Kidney glomerular epithelial cell (primary cell): ENCODE measurements at places on chromosomes 7 and 10.
A peak's percentile ranks its signal among the peaks of the same experiment; 100 is the strongest.

GRCh38 chr10:103967448-103968071 is 620 bp downstream of the SLK start:
- DNase-seq: peak; percentile 60

DNA sequence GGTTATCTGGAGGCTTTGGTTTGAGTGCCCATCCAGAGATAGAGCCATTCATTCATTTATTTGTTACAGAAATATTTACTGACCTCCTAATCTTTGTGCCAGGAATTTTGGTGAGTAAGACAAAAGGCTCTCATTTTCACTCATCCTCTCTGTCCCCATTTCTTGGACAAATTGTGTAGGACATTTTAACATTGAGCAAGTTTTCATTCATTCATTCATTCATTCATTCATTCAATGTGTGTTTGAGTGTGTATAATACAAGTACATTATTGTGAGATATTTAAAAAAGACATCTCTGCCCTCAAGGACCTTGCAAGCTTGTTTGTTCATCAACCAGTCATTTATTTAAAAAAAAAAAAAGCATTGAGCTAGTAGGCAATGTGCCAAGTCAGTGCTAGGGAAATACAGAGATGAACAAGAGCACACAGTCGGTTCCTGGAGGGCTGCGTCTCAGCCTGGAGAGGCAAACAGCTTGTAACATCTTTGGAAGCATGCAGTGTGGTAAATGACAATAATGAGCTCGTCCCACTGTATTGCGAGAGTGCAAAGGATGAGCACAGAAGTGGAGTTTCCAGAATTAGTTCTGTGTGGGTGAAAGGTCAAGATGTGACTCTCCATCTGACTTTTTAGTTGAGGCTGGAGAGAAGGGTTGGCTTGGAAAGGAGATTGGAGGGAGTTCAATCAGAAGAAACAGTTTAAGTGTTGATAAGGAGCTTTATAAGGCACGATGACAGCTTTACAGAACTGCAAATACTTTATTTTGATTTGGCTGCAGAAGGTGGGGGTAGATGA is 50.5 kb upstream of the HBP1 start:
- DNase-seq: peak; percentile 1

DNA sequence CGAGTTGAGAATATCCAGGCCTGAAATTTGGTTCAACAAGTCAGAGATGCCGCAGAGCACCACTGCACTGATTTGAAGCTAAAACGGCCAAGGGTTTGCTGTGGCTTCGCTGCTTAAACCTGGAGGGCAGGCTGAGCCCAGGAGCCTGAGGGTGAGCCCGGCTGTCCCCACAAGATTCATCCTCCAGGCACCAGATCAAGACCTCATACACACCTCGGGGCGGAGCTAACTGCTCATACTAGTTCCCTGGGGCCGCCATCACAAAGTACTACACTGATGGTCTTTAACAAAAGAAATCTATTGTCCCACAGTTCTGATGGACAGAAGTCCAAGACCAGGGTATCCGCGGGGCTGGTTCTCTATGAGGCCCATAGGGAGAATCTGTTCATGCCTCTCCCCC is 16.9 kb upstream of the TRIM56 start:
- no peak for DNase-seq

- DNase-seq: no peak
These were observed 205.8 kb upstream of the DKK1 start for GRCh38 chr10:52108236-52108635.

GRCh38 chr10:35390843-35391152 is 54.5 kb downstream of the CCNY start:
- no peak for DNase-seq

DNA sequence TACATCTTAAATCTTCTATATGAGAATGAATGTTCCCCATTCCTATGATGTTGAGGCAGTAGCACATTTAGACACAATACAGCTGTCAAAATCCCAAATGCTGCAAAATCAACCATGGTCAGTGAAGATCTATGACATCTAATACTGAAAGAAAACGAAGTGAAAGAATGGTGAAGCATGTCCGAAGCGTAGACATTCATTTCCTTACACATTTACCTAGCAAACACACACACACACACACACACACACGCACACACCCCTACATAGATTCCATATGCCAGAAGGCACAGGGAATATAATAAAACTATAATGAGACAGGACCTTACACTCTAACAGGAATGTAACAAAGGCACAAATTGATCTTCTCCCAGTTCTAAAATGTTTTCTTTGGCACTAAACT is 32.5 kb downstream of the CCDC6 start:
- no peak for DNase-seq

DNA sequence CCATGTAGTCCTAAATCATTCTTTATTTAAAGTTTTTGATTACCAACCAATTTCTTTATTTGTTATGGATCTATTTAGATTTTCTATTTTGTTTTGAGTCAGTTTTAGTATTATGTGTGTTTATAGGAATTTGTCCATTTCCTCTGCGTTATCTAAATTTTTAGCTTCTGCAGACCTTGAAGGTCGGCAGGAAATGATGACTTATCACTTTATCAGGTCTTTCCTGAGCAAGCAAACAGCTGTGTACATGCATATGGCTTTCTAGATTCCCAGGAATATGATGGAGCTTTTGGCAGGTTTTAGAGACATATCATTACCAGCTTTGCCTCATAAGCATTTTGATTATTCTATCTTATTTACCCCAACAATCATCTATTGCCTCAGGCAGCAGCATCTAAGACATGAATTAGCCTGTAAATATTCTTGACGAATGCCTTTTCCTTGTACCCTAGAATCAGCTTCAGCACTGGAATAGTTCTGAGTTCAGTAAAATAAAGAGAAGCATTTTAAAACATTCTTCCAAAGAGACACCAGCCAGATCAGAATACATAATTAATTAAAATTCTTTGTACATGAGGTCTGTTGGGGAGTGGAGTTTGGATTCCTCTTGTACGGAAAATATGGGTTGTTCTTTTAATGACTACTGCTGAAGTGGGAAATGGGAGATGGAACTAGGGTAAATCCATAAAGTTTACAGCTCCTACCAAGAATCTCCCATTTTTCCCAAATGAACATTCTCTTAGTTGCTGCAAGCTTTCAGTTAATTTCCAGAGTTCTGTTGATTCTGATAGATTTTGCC is 408.8 kb upstream of the SEMA3C start:
- no peak for DNase-seq

- no peak for DNase-seq
These were observed 306.0 kb upstream of the PFKP start for GRCh38 chr10:2761311-2761710.

- no peak for DNase-seq
These were observed 17.6 kb upstream of the VSIR start for GRCh38 chr10:71790749-71791440.

- peak; percentile 4 for DNase-seq
These were observed 16.6 kb downstream of the ZNF862 start for GRCh38 chr7:149854611-149855360.

GRCh38 chr7:132577206-132578049 is 1.2 kb upstream of the PLXNA4 start:
- DNase-seq: peak; percentile 20

GRCh38 chr10:11631890-11632587 is 20.6 kb upstream of the USP6NL start:
- DNase-seq: no peak

DNA sequence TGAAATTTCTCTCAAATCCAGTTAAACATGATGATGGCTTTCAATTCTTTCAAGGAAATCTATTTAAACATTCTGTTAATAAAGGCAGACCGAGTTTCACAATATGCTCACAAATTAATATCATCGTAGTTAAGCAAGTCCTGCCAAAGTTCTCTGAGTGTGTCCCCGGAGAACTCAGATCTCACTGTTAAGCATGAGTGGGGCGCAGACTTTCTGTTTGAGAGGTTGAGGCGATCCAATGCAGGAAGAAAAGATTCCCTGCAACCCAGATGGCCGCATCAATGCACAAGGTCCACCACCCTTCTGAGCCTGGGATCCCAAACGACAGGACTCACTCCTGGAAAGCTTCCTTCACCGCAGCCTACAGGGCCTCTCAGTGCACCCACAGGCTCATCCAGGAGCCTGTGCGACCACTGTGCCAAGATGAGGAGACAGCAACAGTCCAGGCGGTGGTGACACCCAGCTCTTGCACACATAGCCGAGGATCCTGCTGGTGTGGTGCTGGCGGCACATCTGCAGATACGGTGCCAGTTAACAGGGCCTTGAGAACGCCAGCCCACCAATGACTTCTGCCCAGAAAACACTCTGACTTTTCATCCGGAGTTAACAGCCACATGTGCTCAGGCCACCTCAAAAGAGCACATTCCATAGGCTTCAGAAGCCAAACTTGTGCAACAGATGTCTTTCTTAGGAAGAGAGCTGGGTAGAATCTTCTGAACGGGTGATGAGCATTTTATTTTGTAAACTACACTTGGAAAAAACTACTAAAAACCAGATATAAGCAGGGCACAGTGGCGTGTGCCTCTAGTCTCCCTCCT is 102.1 kb downstream of the ZRANB1 start:
- no peak for DNase-seq

- no peak for DNase-seq
These were observed 32.1 kb downstream of the HIPK2 start for GRCh38 chr7:139745678-139746143.

- no peak for DNase-seq
These were observed 129.3 kb downstream of the FAM107B start for GRCh38 chr10:14645239-14645960.

DNA sequence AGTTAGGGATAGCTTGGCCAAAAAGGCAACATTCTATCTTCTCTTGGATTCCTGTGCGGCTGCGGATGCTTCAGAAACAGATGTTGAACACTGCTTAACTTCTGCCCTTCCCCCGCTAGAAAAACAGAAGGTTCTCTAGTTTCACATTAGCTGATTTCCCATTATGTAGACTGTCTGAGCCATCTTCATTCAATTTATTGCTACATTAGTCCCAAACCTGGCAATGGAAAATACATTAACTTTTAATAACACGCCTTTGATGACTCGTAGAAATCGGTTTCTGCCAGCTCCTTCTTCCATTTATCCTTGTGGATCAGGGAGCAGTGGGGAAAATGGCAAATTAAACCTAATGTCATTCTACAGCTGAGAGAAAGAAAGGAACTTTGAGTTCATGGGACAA is 119.9 kb downstream of the SLC16A9 start:
- no peak for DNase-seq

- no peak for DNase-seq
These were observed 172.6 kb upstream of the CACNA2D1 start for GRCh38 chr7:82616059-82616728.

- DNase-seq: peak; percentile 34
These were observed 593.4 kb upstream of the GHITM start for GRCh38 chr10:83545901-83546391.

DNA sequence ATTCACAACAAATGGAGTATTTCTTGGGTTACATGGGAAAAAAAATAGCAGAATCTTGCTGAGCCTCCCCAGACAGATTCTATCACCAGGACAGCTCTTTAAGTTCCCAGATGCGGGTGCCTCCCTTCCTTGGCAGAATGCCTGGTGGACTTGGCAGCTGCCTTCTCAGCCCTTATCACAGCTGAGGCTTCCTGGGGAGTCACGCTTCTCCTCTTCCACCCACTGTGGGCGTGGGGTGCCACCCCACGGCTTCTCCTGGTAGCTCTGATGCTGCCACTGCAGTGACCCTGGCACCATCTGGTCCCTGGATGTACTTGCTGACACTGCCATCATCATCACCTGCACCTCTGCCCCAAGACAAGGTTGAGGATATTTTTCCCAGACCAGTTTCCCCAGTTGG is 16.2 kb upstream of the NME8 start:
- peak; percentile 22 for DNase-seq

DNA sequence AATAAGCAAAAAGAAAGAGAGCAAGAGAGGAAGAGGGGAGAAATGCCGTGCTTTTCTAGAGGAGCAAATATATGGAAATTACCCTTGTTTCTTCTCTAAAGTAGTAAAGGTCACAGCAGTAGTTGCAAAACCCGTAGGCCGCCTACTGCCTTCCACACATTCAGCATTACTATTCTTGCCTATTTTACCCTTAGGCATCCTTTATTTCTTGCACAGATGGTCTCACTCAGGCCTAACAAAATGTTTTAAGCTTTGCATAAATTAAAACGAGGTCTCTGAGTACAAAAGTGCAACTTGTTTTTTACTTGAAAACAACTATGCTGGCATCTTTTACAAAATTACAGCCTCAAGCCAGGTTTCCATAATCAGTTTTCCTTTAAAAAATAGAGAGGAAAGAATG is 644.6 kb downstream of the AUTS2 start:
- no peak for DNase-seq

- no peak for DNase-seq
These were observed 262.4 kb downstream of the GRID1 start for GRCh38 chr10:86104156-86104555.

GRCh38 chr10:103703941-103704919 is 151.1 kb downstream of the SH3PXD2A start:
- no peak for DNase-seq

DNA sequence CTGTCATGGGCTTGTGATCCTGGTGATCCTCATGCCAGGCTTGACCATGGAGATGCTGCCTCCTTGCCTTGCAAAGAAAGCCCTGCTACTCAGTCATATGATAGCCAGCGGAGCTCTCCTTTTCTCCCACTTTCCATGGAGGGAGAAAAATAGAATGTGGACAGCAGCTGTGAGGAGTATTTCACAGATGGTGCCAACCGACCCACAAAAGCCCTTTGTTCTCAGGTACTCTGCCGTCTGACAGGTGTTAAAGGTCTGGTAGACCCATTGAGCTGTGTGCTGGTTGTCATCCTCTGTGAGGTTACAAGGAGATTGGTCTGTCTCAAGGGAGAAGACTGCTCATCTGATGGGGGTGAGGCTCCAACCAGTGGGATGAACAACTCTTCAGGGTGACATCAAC is 29.5 kb upstream of the COBL start:
- DNase-seq: no peak

GRCh38 chr10:77532068-77532467 is 105.5 kb downstream of the KCNMA1 start:
- no peak for DNase-seq

DNA sequence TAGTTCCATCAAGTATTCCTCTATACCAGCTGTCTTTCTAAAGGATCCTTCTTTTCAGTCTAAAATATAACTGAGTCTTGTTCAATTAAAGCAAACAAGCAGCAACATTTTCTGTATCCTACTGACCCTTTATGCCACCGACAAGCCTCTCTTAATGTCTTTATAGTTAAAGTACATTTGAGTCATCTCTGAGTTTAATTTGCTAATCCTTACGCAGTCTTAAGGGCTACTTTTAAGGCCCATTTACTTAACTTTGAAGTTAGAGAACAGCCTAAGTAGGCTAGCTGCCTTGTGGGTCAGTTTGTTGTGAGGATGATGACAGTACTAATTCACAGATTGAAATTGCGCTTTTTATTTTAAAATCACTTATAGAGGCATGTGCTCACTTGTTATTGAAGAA is 265.5 kb upstream of the FERD3L start:
- no peak for DNase-seq

DNA sequence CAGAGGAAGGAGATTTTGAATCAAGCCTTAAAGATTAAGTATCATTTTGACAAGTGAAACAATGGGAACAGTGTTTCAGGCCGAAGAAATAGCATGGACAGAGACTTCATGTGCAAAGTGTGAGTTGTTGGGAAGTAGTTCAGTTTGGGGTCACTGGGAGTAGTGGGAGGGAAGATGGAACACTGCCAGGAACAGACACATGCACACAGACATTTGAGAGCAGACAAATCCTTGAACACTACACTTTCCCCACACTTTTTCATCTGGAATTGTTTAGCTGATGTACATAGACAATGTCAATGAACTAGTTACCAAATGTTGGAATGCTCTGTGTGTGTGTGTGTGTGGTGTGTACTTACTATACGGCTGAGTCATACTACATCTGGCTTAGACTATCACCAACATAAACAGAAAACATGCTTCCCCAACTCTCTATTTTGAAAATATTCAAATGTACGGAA is 52.4 kb upstream of the LRRC17 start:
- no peak for DNase-seq
